ENCODE measurements at places on chromosomes 3 and 15.

DNA sequence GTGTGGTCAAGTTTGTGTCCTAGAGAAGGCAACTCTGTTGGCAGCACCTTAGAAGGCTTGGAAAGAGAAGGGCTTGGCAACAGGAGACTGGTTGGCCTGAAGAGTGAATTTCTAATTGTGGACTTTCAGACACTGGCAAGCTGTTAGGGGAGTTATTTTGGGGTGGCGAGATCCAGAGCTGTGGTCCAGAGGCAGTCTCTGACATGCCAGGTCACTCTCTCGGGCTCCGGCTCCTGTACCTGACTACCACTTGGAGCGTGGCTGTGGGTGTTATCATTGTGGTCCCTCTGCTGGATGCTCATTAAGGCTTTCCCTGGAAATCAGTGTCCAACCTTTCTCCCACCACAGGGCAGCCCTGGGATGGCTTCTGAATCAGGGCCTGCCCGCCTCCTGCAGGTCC lies 209.0 kb downstream of the SLCO3A1 start:
- no peak for DNase-seq

GRCh38 chr3:9902372-9903237 lies at the start of gene IL17RE:
TSS of gene IL17RE (plus strand) at chr3:9902848. CDS start at chr3:9902933, 85 bp downstream.
- no peak for DNase-seq

DNA sequence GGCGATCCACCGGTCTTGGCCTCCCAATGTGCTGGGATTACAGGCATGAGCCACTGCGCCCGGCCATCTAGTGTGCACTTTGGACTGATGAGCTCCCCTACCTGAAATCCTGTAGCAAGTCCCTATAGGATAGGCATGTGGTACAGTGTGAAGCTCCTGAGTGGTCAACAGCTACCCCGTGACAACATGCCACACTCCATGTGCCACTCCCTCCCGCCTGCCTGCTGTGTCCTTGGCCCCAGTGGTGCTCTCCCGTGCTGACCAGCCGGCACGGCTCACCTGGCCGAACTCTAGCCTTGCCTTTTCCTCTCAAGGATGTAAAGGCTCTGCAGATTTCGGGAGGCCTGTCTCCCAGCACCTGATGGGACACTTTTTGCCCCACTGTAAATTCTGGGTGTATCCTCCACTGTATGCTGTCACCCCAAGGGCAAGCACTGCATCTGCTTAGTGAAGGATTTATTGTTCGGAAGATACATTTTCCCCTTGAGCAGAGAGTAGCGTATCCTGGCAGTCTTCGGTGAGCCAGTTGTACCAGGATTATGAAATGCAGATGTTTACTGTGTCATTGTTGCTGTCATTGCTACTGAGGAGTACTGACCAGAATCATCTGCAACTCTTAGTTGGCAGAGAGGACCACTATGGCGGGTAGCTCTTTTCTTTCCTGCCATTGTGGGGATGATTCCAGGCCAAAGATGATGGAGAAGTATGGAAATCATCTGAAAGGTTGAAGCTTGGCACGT lies 64.7 kb downstream of the IGF1R start:
- no peak for DNase-seq

DNA sequence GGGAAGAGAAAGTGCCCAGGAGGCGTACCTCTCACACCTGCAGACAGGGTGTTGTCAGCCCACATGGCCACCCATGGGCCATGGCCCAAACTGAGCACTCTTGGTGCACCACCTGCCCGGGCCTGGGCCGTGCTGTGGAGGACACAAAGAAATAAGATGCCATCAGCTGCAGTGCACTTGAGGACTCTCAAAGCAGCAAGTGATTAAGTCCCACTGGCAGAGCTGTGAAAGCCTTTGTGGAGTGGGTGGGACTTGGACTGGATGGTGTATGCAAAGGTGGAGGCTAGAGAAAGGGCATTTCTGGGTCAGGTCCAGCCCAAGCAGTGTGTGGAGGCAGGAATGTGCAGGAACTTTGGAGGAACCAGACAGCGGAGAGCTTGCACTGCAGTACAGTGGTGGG lies 122.3 kb downstream of the MEGF11 start:
- DNase-seq: no peak

- no peak for DNase-seq
These were observed 295.9 kb downstream of the PTPRG start for GRCh38 chr3:61857297-61857696.

DNA sequence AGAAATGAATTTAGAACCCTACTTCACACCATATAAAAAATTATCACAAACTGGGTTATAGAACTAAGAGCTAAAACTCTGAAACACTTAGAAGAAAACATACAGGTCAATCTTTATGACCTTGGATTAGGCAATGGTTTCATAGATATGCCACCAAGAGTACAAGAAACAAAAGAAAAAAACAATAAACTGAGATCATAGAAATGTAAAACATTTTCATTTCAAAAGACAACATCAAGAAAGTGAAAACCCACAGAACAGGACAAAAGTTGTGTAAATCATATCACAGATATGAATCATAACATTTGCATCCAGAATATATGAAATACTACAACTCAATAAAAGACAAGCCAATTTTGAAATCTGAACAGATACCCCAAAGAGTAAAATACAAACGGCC lies 72.4 kb downstream of the TBL1XR1 start:
- DNase-seq: no peak

DNA sequence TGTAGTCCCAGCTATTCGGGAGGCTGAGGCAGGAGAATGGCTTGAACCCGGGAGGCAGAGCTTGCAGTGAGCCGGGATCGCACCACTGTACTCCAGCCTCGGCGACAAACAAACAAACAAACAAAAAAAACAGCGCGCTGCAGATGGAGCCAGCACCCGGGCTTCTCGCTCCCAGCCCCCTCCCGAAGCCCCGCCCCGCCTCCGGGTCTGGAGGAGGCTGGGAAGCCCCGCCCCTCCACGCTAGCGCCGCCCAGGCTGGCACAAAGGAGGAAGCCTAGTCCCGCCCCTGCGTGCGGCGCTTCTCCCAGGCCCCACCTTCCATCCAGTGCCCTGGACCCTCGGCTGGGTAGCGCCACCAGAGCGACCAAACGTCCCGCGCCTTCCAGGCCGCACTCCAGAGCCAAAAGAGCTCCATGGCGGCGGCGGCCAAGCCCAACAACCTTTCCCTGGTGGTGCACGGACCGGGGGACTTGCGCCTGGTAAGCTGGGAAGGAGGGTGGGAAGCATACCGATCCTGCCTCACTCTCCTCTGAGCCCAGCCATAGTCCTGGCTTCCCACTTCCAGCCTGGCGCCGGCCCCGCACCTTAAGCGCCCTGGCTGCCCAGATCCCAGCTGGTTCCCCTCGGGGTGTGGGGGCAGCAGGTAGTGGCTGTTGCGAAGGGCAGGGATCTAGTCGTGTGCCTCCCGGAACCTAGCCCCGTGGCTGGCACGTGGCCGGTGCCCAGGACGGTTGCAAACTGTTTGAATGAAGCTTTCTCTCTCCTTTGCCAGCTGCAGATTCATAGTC lies at the start of gene SORD:
TSS of gene SORD (plus strand) at position 325 of the 788 bp plus-strand sequence. CDS start at position 414, 89 bp downstream.
- peak; percentile 69 for DNase-seq

- no peak for DNase-seq
These were observed 172.8 kb downstream of the PEAK1 start for GRCh38 chr15:77247116-77247515.
